Esophagus squamous epithelium (tissue), 5 donors: ENCODE measurements at places on chromosomes 6 and 20.

- peak; percentile 13 for DNase-seq
Observed at GRCh38 chr6:5030596-5031136, 26.8 kb upstream of the RPP40 start.

DNA sequence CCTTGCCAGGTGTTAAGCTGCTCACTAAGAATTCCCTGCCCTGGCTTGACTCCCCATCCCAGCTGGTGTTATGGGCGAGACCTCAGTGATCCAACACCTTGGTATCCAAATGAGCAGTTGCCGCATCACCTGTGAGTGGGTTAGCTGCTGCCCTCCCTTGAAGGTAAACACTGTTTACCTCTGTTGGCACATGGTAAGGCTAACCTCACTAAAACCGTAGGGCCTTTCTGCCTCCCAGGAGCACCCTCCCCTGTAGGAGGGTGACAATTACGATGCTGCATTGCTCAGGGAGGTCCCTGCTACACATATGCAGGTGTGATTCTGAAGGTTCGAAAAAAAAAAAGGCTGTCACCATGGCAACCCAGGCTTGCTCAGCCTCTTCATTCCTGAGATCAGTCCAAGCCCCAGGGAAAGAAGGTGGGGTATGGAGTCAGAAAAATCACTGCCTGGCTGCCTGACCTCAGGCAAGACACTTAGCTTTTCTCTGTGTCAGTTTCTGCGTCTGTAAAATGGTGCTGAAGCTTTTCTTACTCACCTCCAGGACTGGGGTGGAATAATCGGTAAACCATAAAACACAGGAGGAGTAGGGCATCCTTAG, 19.5 kb downstream of the PNPLA1 start:
- no peak for DNase-seq

- no peak for DNase-seq
Observed at GRCh38 chr6:17847203-17847760, 140.2 kb downstream of the KIF13A start.

- no peak for DNase-seq
Observed at GRCh38 chr6:13436399-13437217, 50.8 kb downstream of the GFOD1 start.

GRCh38 chr6:3385660-3386151, 71.1 kb downstream of the SLC22A23 start:
- no peak for DNase-seq

GRCh38 chr6:38604700-38605099, 35.0 kb downstream of the BTBD9 start:
- no peak for DNase-seq

DNA sequence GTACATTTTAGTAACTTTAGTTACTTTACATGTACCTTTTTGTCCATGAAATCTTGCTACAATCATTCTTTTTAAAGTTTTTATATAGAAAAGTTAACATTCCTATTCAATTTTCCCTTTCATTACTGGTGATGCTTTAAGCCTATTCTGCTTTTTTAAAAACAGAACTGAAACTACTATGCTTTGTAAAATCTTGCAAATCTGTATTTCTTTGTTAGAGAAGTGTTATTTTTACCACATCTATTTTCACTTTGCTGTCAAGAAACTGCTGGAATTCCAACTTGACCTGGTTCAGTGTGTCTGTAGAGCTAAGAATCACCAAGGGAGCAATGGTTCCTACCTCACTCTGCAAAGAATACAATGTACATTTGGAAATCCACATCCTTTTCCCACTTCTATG, 21.8 kb upstream of the SAMD5 start:
- no peak for DNase-seq

DNA sequence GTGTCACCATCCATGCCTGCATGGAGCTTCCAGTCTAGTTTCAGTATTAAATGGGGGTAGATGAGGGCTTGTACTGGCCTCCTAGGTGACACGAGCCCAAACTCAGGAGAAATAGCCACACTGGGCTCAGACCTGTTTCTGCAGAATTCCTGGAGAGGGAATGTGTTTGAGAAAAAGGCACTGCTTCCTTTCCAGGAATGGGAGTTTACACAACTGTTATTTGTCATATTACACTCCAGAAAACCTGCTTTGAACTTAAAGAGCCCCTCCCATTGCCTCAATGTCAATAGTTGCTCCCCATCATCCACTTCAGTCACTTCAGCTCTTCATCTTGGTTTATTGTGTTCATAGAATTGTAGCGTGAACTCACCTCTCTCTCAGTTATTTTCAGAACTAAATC, 151.5 kb downstream of the CFAP61 start:
- no peak for DNase-seq
